ENCODE measurements at places on chromosomes 5 and 9.
A peak's percentile ranks its signal among the peaks of the same experiment; 100 is the strongest.

GRCh38 chr5:157046041-157046440 is 12.9 kb downstream of the HAVCR1 start:
- no peak for DNase-seq

- DNase-seq = peak; percentile 31
Observed at GRCh38 chr5:30401479-30402058, 791.9 kb upstream of the CDH6 start.

- no peak for DNase-seq
Observed at GRCh38 chr5:175094461-175094860, 349.5 kb downstream of the DRD1 start.

- no peak for DNase-seq
Observed at GRCh38 chr5:135814316-135814715, 20.1 kb upstream of the SLC25A48 start.

DNA sequence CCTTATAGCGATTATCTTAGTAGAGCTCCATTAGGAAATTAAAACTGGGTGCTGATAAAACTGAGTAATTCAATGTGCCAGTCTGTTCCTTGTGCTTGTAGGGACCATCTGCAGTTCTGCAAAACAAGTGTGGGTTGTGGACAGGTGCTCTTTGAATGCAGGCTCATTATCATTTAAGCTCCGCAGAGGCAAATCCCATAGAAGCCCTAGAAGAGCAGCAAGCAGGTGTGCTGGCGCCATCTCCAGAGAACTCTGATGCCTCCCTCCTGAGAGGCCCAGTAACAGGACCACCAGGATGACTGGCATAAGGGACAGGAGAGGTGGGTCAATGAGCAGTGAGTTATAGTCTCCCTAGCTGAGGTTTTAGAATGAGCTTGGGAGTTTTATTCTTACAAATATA is 1342.4 kb upstream of the DMAC1 start:
- DNase-seq = peak; percentile 52

DNA sequence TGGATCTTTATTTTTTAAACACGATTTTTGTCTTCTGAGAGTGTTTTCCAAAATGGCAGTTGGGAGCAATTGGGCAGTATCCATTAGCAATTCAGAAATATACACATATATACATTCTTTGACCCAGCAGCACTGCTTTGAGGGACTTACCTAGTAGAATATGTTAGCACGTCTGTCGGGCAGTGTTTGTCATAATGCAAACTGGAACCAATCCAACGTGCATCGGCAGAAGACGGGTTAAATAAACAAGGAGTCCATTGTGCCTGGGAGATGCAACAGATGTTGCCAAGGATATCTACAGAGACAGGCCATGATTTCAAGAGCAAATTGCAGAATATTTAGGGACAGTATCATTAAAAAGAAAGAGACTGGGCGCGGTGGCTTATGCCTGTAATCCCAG is 107.0 kb downstream of the COL5A1 start:
- DNase-seq = no peak

GRCh38 chr9:2478421-2478820 is 143.2 kb upstream of the VLDLR start:
- no peak for DNase-seq

DNA sequence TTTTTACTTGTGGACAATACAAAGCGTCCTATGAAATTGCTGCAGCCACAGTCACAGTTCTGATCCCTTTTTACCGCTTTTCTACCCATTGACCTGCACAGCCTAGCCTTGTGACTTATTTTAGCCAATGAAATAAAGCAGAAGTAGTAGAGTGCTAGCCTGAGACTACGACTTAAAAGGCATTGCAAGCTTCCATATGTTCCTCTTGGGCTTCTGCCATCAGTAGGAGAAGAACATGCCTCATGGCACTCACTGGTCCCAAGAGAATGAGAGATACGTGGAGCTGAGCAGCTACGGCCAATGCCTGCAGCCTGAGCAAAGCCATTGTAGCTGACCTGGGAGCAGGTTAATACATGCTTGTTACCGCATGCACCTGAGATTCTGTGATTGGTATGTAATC is 416.6 kb upstream of the CLINT1 start:
- DNase-seq = no peak

GRCh38 chr9:3534614-3535404 is 9.0 kb upstream of the RFX3 start:
- no peak for DNase-seq

DNA sequence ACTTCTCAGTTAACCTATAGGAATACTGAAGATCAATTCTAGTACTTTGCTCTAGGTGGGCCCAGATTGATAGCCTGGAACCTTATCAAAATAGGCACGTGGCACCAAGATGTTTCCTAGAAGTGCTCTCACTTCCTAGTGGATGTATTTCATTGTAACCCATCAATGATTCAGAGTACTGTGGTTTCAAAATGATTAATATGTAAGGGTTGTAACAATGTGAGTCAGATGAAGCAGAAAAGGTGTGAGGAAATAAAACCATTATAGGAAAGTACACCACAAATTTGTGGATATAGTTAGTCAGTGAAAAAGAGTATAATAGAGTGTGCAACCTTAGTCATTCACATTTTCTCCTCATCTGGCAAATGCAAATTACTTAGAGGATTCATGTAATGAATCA is 177.3 kb upstream of the FST start:
- no peak for DNase-seq

DNA sequence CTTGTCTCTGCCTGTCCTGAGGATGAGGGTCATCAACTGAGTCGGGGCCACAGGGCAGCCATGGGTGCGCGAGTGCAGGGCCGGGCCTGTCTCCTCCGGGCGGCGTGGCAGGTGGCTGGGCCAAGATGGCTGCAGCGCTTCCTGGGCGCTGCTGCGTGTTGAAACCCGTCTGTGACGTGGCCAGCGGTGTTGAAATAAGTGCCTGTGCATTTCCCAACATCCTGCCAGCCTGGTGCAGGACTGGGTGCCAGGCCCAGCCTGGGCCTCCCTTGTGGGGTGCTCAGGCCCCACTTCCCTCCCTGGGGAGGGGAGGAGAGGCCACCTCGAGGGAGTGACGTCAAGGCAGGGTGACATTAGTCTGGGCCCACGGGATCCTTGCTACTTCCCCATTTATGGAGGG is 45.5 kb downstream of the RXRA start:
- no peak for DNase-seq

DNA sequence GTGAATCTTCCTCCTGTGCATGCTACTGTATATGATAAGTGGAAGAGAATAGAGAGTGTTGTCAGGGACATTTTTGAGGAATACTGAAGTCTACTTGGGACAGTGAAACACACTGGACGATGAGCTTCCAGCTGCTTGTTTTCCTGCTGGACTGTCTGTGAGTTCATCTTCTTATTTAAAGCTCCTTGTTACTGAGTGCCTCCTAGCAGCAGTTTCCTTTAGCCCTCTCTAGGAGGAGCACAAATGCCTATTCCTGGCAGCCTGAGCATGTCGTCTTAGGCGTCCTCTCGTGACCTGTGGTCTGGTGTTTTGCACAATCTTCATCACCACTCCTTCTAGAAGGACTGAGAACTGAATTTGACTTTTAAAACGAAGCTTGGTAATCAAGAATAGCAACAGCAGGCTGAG is 43.8 kb downstream of the ANKRD33B start:
- DNase-seq = no peak

DNA sequence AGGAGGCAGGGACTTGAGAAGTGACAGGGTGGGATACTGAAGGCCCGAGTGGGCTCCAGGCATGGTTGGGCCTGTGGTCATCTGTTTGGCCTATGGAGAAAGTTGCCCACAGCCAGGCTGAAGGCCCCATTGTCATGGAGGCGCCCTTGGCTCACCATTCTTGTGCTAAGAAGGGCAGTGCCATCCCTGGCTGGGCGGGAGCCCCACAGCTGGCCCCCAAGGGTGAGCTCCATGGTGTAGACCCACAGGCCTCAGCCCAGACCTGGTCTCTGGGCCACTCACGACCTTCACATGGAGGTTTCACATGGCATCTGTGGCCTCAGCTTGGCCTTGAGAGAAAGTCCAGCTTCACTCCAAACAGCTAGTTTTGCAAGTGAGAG is 34.3 kb upstream of the PRDM12 start:
- DNase-seq = no peak

GRCh38 chr9:110011628-110012320 is 196.2 kb downstream of the C9orf152 start:
- DNase-seq = no peak

- no peak for DNase-seq
Observed at GRCh38 chr5:95162231-95162992, 122.5 kb downstream of the MCTP1 start.

DNA sequence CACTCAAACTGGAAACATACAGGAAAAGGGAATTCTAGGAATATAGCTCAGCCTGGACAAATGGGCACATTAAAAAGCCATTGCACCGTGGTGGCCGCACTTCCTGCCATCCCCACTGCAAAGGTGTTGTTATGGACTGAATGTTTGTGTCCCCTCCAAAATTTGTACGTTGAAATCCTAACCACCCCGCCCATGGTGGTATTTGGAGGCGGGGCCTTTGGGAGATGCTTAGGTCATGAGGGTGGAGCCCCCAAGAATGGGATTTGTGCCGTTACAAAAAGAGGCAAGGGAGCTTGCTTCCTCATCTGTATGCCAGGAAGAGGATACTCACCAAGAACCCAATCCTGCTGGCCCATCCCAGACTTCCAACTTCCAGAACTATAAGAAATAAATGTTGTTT is 1.1 kb upstream of the CMBL start:
- DNase-seq = no peak

- no peak for DNase-seq
Observed at GRCh38 chr5:2996687-2997086, 245.2 kb upstream of the IRX2 start.

- no peak for DNase-seq
Observed at GRCh38 chr9:676780-677438, 164.6 kb upstream of the DMRT1 start.

- no peak for DNase-seq
Observed at GRCh38 chr9:133990366-133991213, 1.5 kb downstream of the VAV2 start.

DNA sequence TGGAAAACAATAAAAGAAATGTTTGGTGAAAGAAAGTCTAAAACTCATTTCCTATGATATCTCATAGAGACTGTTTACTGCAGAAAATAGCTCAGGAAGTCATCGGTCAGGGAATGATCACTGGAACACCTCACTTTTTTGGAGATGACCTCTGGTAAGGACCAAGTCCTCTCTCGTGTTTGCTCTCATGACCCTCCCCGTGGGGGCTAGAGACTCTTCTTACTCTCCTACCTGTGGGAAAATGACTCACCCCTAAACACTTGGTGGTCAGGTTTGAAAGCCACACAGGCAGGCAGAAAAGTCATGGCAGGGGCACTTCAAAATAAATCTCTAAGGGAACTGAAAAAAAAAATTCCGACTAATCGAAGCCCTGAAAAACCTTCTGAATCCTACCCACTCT is 48.2 kb downstream of the FAM240B start:
- DNase-seq = no peak

GRCh38 chr5:180606215-180606785 is 15.0 kb upstream of the SCGB3A1 start:
- no peak for DNase-seq

- no peak for DNase-seq
Observed at GRCh38 chr5:170720984-170721383, 62.5 kb upstream of the GABRP start.
